Thyroid gland (tissue), 4 donors: ENCODE measurements at places on chromosomes 3 and 15. TPM values are rescaled to one million over a fixed set of nuclear protein-coding genes. Genes with fewer than 3 reads are reported as not detected.

Gene BTD
- 58.1 TPM for total RNA-seq

GRCh38 chr3:159417761-159418160 is 570.9 kb upstream of the IL12A start:
- no peak for DNase-seq
- H3K27ac ChIP-seq, result no peak overlapping the region
- H3K36me3 ChIP-seq, result no peaks in the 10 kb centered on the region
- no peak overlapping the region for H3K4me3 ChIP-seq
- H3K27me3 ChIP-seq, result no peaks in the 10 kb centered on the region

Gene PROS1
- total RNA-seq, result 84.4 TPM

- no peaks in the 10 kb centered on the region for H3K4me1 ChIP-seq
- H3K4me3 ChIP-seq, result no peak overlapping the region
- no peaks in the 10 kb centered on the region for H3K36me3 ChIP-seq
- no peak overlapping the region for H3K27ac ChIP-seq
Measured at GRCh38 chr3:128946411-128946810, 47.5 kb downstream of the CFAP92 start.

GRCh38 chr15:87154761-87155160 is 1075.1 kb downstream of the AGBL1 start:
- H3K4me1 ChIP-seq, result no peaks in the 10 kb centered on the region
- H3K4me3 ChIP-seq, result no peak overlapping the region
- no peaks in the 10 kb centered on the region for H3K36me3 ChIP-seq
- no peak overlapping the region for H3K27ac ChIP-seq
- no peaks in the 10 kb centered on the region for H3K27me3 ChIP-seq

- peak overlapping the region; percentile 66 for H3K27ac ChIP-seq
- peaks cover 14% of the 10 kb centered on the region for H3K4me1 ChIP-seq
- H3K36me3 ChIP-seq, result no peaks in the 10 kb centered on the region
- peak; percentile 53 for DNase-seq
- H3K4me3 ChIP-seq, result no peak overlapping the region
Measured at GRCh38 chr15:71168166-71168834, 53.0 kb downstream of the THSD4 start.

Gene AMIGO3
- total RNA-seq, result 1.5 TPM

GRCh38 chr15:61582092-61582491 is 353.0 kb upstream of the RORA start:
- no peak for DNase-seq
- no peak overlapping the region for H3K4me3 ChIP-seq
- no peaks in the 10 kb centered on the region for H3K36me3 ChIP-seq
- no peak overlapping the region for H3K27ac ChIP-seq
- H3K4me1 ChIP-seq, result no peaks in the 10 kb centered on the region

Gene HESX1
- total RNA-seq, result 0.56 TPM

DNA sequence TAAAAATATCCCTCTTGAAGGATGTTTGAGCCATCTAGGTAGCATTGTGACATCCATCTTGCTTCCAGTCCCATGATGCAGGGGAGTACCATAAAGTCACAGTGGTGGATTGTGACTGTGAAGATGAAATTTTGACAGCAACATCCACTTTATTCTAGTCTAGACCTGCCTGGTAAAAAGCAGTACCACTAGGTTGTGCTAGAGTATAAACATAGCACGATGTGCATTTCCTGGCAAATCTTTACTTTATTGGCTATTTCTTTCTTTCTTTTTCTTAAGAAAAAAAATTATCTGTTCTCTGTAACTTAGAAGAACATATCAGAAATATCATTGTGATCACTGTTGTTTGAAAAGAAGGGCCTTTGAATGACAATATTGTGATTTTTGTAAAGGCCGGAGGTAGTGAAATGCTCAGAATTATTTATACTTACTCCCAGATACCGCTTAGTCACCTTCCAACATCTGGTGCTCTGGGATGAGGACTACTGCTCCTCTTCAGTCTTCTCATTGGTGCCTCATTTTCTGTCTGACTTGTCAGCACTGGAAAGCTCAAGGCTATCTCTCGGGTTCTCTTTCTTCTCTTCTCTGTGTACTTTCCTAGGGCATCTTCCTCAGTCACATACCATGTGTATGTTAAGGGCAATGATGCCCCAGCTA is 35.6 kb downstream of the AGBL1 start:
- H3K27me3 ChIP-seq, result no peaks in the 10 kb centered on the region
- no peaks in the 10 kb centered on the region for H3K36me3 ChIP-seq
- H3K4me3 ChIP-seq, result no peak overlapping the region
- H3K27ac ChIP-seq, result no peak overlapping the region

DNA sequence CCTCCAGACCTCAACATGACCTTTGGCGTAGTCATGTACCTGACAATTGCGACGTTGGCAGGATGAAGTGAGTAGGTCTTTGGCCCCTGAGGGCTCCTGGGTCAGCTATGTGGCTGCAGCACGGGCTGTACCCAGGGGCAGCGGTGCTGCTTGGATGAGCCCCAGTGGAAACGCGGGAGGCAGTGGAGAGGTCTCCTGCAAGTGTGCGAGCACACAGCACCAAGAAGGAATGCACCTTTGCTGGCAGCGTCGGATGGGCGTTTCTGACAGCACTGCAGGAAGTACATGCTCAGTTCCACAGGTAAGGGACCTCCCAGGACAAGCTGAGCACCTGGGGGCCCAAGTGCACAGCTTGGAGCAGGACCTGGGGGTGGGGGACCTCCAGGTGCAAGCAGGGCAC is 67.4 kb upstream of the UNC13C start:
- H3K27ac ChIP-seq, result peak overlapping the region; percentile 96
- H3K4me3 ChIP-seq, result no peak overlapping the region
- no peaks in the 10 kb centered on the region for H3K27me3 ChIP-seq
- peak; percentile 86 for DNase-seq
- peaks cover 18% of the 10 kb centered on the region for H3K4me1 ChIP-seq
- H3K36me3 ChIP-seq, result no peaks in the 10 kb centered on the region
